Activated T-helper 1 cell treated with anti-CD3 and anti-CD28 coated beads, Interleukin-2, amount 50 U/mL, for 16 hours (primary cell): ENCODE measurements at places on chromosomes 7 and 10.

GRCh38 chr7:81231301-81231838 lies 312.5 kb upstream of the SEMA3C start:
- DNase-seq = no peak

DNA sequence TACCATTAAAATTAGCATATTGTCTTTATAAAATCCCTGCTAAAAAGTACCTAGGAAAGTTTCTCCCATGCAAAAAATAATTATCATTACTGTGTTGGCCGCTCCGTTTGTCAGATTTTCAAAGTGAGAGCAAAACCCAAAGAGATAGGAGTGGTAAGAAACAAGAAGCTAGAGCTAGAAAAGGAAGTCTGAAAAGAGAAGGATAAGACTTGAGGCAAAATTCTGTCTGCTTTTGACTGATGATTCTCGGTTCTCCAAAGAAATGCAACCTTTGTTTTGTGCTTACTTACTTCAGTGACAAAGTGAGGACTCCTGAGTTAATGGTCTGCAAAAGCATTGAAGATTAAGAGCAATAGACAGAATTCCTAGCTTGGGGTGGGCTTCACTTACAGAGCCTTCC lies 33.3 kb upstream of the CAPZA2 start:
- no peak for DNase-seq

DNA sequence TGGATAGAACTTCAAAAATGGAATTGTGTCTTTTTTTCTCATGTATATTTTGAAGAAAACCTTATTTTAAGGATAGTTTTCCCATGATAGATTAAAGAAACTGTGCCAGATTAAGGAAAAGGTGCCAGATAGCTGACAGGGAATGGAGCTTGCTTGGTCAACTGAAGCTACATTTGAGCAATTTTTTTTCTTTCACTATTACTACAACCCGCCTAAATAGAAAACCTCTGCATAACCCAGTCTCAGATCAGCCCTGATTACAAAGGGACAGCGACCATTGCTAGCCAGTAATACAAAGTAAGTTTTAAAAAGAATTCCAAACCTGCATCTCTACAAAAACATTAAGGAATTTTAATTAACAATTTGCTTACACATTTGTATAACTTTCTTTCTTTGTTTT lies 1123.4 kb upstream of the LRRTM3 start:
- DNase-seq = no peak

DNA sequence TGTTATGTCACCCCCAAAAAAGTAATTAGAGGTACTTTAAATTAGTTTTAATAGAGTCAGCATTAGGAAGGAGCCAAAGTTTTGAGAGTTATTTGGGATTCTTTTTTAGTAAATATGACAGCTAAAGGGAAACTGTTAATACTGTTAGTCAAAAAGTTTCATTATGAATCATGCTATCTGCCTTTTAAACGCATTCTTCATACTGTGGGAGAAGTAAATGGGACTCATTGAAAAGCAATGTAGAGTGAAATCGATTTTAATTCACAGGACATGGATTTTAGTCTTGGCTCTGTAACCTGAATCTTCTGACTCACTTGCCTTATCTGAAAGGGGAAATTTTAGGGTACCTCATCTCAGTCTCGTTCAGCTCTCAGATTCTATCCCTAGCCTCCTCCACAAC lies 105.1 kb downstream of the AASS start:
- no peak for DNase-seq

DNA sequence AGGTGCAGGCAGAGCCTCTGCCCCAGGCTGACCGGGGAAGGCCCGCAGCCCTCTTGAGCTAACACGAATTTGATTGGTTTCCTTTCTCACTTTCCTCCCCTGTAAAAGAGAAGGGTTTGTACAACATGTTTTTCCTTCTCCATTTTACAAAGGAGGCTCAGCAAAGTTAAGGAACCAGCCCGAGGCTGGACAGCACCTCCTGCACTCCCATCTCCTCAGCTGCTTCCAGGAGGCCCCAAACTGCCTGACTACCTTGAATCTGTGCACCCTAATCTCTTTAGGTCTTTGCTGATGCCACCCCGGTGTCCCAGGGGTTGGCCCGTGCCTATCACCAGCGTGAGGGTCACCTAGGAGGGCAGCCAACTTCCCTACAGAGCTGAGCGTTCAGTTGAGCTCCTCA lies 4.2 kb downstream of the ALKBH4 start:
- DNase-seq = no peak

DNA sequence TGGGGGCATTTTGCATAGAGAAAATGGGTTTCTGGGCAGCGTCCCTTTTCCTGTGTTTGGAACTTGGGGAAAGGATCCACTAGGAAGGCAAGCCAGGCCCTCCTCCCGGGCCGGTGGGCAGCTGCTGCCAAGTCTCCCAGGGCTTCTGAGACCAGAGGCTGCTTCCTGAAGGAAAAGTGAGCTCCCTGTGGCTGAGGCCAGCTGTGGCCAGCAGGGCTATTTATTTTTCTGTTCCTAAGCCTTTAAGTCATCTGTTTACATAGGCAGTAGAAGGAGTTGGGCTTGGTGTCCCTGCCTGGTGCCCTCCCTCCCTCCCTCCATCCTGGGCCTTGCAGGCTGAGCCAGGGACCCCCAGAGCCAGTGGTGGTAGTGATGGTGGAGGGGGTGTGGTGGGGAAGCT lies 70.5 kb upstream of the COL13A1 start:
- DNase-seq = no peak

DNA sequence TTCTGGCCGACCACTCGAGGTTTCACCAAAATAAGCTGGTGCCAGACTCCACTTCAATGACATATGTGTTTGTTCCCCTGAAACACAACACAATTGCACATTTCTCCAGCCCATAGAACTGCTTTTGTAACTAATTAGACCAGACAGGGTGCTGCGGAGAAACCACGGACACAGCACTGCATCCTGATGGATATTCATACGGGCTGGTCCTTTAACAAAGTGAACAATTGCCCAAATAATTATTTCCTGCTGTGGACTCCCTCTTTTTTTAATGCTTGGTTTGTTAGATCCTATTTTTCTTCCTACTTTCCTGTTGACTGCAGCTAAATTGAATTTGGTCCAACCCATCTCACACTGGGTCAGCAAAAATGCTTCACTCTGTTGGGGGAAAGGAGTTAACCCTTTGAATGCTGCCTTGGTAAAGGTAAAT lies 198.6 kb upstream of the BMPER start:
- DNase-seq = no peak

- DNase-seq = no peak
These were observed 218.1 kb downstream of the MAD1L1 start for GRCh38 chr7:2014391-2015241.

DNA sequence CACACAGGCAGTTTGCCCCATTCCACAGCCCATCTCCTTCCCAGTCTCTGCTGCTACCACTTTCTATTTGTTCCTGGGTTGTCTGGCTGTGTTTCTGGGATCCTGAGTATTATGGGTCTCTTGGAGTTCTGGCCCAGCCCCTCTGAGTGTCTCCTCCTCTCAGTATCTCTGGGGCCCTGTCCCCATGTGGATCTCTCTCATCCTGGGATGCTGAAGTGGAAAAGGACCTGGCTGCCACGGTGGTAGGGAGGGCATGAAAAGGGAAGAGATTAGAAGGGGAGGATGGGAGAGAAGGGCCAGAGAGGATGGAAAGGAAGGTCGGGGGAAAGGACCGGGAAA lies 54.5 kb upstream of the LBX1 start:
- no peak for DNase-seq
